ENCODE measurements at places on chromosomes 6 and 20. TPM values are rescaled to one million over a fixed set of nuclear protein-coding genes. Genes with fewer than 3 reads are reported as not detected.

The UNC93A gene
- not detected for total RNA-seq

- DNase-seq, result no peak
These were observed 32.5 kb upstream of the MAS1L start for GRCh38 chr6:29520232-29520631.

DNA sequence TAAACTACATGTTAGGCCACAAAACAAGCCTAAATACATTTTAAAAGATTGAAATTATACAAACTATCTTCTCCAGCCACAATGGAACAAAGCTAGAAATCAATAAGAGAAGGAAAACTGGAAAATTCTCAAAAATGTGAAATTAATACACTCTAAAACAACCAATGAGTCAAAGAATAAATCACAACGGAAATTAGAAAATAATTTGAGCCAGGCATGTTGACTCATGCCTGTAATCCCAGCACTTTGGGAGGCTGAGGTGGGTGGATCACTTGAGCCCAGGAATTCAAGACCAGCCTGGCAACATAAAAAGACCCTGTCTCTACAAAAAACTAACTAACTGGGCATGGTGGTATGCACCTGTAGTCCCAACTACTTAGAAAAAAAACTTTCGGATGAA, 6.3 kb upstream of the WFDC13 start:
- no peak for DNase-seq

- no peak for DNase-seq
These were observed 85.6 kb upstream of the BEND6 start for GRCh38 chr6:56869346-56869745.

DNA sequence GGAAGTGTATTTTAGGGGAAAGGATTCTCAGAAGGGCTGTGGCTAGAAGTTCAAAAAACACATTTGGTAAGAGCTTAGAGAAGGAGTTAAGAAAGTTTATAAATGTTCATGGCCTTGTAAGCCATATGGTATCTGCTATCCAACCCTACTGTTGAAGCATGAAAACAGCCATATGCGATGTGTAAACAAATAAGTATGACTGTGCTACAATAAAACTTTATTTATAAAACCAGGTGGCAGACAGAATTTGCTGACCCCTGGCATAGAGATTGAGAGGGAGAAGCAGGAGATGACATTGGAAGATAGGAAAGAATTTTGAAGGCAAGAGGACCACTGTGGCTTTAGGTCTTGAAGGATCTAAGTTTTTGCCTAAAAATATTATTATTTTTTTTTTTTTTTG, 583.5 kb downstream of the DOK5 start:
- no peak for DNase-seq

Data from renal cortical epithelial cell (primary cell).